ENCODE measurements at places on chromosomes 5 and 9. TPM values are rescaled to one million over a fixed set of nuclear protein-coding genes. Genes with fewer than 3 reads are reported as not detected.
A peak's percentile ranks its signal among the peaks of the same experiment; 100 is the strongest.

DNA sequence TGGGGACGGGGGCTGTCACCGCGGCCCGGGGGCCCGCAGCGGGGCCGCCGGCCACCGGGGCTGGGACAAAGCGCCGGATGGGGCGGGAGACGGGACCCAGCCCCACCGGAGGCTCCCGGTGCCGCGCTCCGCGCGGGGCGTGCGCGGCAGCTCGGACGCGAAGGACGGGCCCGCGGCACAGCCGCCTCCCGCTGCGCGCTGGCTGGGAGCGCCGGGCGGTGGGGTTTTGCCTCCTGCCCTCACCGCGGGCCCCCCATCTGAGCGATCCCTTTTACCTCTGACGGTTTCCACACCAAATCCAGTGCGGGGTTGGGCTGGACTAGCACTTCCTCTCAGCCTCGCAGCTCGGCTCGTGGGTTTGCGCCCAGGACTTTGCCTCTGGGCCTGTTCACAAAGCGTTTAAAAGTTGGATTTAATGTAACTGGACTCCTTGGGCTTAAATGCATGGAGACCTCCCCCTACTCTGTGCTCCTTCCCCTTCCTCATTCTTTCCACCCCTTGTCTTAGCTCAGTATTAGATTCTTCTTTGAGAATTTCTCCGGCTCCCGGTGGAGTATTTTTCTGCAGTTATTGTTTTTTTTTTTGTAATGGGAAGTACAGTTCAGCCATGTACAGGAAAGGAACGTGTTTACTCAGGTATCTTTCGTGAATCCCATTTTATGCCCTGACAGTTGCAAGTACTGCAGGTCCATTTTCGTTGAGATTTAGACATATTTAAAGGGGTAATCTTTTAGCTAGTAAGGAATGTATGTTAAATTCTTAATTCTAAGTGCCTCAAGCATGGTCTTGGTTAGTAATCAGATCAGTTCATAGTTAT is 691 bp downstream of the FCHO2 start:
- peak; percentile 79 for DNase-seq

GRCh38 chr9:132016456-132016855 is 63.2 kb downstream of the MED27 start:
- DNase-seq: no peak

Gene POU5F2
- total RNA-seq: 0.53 TPM

DNA sequence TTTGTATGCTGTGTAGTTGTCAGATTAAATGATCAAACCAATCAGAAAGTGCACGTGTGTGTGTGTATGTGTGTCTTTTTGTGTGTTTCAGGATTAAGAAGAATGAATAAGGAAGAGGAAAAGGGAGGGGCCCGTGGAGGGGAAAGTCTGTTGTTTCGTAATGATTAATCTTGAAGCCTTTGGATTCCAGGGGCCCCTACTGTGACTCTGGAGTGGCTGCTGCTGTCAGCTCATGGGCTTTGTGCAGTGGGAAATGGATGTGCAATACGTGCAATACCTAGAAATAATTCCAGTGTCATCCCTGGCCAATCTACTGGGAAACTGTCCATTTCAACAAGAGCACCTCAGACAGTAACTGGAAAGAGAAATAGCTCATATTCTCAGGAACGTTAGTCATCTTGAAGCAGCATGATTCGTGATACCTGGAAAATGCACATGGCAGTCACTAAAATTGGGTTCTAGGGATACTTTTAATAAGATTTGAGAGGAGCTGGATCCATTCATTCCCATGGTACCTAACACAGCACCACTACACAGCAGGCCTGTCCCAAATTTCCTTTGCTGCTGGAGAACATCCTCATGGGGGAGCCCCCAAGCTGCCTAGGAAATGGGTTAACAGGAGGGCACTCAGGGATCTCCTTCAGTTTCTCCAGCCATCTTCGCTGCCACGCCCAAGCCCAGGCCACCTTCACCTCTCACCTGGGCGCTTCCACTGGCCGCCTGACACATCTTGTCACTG is 186.3 kb downstream of the NR3C1 start:
- DNase-seq: no peak

DNA sequence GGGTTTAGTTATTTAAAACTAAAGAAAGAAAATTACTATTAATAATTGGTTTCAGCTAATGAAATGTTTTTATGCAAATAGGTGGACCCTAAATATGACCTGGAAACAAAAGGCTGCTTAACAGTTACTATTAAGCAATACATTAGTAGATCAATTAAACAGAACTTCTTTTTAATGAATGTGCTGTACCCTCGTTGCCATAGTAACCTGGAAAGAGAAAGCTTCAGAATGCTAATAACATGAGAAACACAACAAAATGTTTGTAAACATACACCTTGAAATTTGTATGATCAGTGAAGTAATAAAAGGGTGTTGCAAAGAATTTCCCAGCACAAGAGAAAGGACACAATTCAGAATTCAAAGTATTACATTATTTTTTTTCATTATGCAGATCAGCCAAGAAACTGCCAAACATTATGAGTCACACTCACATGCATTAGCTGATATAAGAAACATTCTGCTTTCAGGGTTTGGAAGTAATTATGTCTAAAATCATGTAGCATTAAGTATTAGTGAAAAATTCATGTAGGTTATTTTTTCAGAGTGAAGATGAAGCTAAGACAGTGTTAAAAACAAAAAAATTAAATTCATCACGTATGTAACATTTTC is 348.3 kb downstream of the ISL1 start:
- no peak for DNase-seq

DNA sequence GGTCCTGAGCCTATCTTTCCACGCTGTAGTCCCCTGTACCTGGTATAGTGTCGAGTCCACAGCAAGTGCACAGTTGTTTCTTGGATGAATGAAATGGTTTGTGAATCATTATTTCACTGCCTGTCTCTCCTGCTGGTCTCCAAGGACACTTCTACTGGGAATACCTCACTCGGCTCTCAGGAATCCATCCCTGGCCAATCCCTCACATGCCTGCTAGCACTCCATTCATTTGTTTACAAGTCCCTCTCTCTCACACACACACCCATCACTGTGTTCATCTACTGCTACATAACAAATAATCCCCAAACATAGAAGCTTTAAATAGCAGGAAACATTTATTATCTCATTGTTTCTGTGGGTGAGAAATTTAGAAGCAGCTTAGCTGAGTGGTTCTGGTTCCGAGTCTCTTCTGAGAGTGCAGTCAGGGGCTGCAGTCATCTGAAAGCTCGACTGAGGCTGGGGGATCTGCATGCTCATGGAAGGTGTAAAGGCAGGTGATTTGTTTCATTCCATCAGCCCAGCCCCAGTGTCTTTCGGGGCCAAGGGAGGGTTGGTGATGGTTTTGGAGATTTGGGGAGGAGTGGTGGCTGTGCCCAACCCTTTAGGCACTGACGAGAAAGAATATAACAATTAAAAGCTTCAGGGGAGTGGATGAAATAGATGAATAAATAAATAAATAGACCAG is 132.7 kb upstream of the IER5L start:
- peak; percentile 20 for DNase-seq

GRCh38 chr5:97420646-97421045 is 237.6 kb upstream of the RIOK2 start:
- no peak for DNase-seq

Gene CDC20B
- not detected for total RNA-seq

Gene PTGER4
- 0.84 TPM for total RNA-seq

Gene PARP8
- total RNA-seq: 4.9 TPM

Gene PCA3
- total RNA-seq: 0.46 TPM

DNA sequence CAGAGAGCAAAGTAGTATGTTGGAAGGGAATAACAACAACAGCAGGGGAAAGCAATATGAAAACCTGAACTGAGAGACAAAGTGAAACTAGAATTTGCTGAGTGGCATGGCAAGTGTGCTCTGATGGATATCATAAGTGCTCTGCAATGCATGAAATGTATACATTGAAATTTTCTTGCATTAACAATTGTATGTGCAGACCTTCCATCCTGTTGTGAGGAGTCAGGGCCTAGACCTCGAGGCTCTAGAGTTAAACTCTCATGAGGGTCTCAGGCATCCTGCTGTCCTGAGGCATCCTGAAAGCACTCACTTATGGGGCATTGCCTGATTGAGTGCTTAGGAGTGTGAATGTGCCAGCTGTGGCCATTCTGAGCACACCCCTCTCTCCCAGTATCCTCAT is 1.1 kb downstream of the ECM2 start:
- DNase-seq: no peak

DNA sequence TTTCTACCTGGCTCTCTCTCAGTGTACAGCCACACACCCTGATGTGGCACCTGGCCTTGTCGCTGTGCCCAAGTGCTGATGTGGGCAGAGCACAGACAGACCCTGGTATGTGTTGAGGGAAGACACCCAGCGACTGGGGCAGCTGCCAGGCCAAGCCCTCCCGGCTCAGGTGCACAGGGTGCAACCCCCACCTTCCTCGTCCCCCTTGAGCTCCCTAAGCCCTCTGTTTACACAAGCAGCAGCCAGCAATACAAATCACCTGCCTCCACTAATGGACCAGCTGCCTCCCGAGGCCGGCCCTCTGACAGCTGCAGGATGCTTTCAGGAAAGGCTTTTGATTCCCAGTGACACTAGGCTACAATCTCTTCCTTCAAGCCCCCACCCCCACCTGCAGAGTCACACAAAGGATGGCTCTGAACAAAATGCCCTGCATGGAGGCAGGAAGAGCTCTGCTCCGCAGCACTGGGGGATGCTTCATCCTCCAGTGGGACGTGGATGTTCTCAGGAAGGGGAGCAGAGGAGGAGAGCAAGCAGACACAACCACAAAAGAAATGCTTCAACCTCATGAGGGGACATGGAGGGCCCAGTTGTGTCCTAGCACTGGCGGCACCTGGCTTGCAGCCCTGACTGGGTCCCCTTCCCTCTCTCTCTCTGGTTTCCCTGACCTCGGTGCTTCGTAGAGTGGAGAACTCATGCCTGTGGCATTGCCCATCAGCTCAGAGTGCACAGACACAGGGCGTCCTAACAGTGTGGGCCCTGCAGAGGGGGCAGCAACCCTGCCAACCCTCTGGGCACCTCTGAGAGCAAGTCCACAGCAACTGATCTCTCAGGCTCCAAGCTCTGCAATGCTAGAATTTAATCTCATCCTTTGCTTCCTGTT is 140.8 kb downstream of the BARX1 start:
- no peak for DNase-seq

DNA sequence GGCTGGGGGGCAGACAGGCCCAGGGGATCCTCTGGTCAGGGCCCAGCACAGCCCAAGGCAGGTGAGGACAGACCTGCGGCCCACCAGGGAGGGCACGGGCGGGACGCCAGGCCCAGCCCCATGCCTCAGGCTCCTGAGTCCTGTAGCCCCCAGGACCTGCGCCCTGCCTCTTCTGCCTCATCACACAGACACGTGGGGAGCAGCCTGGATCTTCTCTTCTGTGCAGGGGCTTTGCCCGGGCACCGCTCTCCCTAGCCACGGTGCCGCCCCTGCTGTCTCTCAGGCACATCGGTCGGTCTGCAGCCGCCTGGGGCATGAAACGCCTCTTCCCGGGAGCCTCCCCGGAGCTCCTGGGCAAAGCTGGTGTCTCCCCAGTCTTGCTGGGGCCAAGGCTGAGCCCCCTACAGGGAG is 40.2 kb upstream of the EGFL7 start:
- peak; percentile 19 for DNase-seq

- DNase-seq: no peak
These were observed 64.4 kb downstream of the AUH start for GRCh38 chr9:91297306-91297705.

DNA sequence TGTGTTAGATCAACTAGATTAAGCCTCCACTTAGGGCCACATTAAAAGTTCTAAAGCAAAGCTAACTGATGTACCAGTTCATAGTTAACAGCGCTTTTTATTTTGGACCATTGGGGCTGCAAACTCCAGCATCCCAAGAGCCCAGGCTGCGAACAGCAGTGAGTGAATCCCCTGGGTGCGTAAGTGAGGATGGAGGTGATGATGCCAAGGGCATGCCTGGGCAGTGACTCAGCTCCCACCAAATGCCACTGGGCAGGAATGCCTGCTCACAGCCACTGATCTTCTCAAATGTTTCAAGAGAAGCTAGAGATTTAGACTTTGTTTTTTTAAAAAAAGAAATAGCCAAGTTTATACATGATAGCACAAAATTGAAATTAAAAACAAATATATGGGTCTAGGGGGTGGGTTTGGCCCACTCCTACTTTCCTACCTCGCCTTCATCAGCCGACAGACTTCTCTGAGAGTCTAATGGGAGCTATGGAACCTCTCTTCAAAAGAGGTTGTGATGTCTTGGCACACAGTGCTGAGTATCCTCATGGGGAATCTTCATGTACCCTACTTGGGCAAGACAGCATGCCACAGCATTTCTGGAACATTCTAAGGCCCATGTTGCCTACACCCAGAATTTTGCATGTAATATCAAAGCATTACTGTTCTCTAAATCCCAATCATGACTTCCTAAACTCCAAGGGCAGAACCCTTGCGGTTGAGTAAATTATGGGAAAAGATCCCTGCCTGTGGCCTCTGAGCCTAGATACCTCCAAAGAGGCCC is 398.1 kb downstream of the EBF1 start:
- DNase-seq: no peak

DNA sequence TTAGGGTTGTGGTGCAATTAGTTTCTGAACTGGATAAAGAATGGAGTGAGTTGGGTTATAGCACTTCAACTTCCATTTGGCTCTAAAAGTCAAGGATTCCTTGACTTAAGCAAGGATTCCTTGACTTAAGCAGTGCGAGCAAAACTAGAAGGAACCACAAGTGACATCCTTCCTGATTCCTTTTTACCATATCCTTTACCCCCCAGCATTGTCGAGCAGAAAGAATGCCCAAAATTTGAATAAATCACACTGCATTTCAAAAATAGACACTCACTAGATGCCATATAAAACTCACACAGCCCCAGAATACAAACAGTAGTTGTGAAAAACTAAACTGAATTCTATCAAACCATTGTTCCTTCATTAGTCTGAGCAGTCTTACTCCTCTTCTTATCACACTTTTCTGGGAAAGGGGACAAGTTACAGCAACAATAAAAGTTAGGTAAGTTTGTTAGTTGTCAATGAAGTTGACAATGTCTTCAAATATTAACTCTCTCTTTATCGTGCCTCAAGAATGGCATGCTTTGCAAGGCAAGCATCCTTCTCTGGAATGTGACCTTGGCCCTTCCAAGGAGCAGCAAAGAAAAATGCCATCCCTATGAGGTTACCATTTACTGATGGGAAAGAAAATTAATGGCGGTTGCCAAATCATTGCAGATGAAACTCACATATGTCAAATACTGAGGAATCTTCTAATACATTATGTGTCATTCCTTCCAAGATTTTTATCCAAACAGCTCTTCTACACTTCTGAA is 273.3 kb upstream of the ANKRD55 start:
- no peak for DNase-seq

Gene ZDHHC11
- 3.8 TPM for total RNA-seq
